BJ (cell line): ENCODE measurements at places on chromosomes 3 and 15. TPM values are rescaled to one million over a fixed set of nuclear protein-coding genes. Genes with fewer than 3 reads are reported as not detected.

GPR62 gene
- not detected in 2 replicates for polyA plus RNA-seq

DNA sequence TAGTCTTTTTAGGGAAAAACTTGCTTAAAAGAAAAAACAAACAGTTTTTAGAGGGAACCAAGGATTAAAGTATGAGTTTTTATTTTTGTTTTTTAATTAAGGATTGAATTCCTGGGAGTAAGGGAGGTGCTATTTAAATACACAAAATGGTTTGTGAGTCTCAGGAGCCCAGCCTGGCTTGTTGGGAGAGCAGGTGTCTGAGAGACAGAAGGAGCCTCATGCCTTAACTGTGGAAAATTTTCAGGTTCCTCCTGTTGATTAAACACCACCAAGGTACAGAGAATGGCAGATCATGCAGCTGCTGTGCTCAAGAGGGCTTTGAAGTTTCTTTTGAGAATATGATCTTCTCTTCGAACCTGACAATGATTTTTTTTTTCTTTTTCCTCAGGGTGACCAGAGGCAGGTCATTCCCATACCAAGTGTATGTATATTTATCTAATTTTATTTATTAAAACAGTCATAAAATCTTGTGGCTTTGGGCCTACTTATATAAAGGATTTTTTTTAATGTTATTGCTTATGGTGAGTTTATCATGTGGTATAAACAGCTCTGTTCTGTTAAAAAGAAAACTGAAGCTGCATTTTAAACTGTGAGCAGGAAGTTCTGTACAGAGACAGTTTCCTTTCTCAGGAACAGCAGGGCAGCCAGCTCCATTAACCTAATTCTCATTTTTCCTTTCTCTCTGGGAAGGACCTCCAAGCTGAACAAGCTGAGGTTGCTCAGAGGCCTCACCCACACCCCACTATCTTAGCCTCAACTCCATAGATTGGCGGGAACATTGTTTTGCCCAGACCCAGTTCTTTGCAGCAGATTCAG lies 33.7 kb upstream of the VILL start:
- no peak for DNase-seq

PLA2G4E gene
- not detected in 2 replicates for polyA plus RNA-seq

DNA sequence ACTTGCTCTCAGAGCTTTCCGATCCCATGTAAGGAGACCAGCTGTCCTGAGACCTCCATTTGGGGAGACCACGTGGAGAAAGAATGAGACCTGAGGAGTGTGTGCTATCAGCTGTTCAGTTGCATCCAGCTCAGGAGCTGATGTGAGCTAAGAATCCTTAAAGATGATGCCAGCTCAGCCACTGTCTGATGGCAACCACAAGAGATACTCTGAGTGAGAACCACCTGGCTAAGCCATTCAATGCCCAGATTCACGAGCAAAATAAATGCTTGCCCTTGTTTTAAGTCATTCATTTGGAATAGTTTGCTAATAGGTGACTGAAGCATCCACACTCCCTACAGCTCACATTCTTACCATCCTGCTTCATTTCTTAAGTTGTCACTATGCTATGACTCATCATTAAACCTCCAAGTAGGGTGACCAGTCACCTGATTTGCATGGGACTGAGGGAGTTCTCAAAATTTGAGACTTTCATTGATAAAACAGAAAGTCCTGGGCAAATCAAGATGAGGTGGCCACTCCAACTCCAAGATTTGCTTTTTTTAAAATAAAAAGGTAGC lies 56.4 kb downstream of the SPTSSB start:
- DNase-seq: no peak

GRCh38 chr3:16801223-16801622 lies 83.5 kb upstream of the PLCL2 start:
- no peak for DNase-seq

DNA sequence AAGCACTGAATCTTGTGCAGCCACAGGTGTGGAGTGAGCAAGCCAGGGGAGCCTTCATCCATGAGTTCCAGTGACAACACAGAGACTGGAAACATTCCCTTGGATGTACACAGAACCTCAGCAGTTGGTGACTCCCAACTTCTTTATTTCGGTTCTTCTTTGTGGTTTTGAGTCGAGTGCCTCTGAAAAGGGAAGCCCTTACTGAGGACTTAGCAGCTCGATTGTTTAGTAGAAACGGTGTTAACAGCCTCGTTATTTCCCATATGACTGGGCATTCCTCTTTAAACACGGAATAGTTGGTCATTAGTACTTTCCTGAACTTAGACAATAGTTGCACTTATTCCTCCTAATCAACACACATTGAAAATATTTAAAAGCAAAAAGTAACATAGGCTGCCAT lies 7.7 kb downstream of the SLCO3A1 start:
- no peak for DNase-seq

CHRM5 gene
- 0.04 and 0.09 TPM in 2 replicates for polyA plus RNA-seq

GRCh38 chr15:57949374-57949943 lies 116.1 kb downstream of the ALDH1A2 start:
- no peak for DNase-seq

GRCh38 chr3:100384733-100385525 lies 16.0 kb downstream of the TOMM70 start:
- DNase-seq: no peak

GRCh38 chr15:49530092-49530491 lies 90.5 kb downstream of the FAM227B start:
- DNase-seq: peak; percentile 20

DNA sequence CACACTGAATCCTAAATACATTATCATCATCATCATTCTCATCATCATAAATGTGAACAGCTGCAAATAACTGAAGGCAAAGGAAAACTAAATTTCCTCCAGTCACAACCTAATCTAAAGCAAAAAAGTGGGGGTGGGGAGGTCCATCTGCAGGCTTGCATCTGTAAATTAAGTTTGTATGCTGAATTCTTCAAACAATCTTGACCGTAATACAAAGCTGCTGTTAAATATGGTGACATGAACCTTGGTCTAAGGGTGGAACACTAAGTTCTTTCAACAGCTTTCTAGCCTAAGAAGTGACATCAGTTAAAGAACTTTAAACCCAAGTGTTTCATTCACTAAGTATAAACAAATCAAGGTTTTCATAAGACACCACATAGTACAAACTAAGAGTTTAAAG lies 4.3 kb downstream of the LRRFIP2 start:
- DNase-seq: no peak

RPUSD2 gene
- 7.5 and 9.3 TPM in 2 replicates for polyA plus RNA-seq

SLC2A2 gene
- not detected in 2 replicates for polyA plus RNA-seq

BNC1 gene
- 1.1 and 1.4 TPM in 2 replicates for polyA plus RNA-seq

DNA sequence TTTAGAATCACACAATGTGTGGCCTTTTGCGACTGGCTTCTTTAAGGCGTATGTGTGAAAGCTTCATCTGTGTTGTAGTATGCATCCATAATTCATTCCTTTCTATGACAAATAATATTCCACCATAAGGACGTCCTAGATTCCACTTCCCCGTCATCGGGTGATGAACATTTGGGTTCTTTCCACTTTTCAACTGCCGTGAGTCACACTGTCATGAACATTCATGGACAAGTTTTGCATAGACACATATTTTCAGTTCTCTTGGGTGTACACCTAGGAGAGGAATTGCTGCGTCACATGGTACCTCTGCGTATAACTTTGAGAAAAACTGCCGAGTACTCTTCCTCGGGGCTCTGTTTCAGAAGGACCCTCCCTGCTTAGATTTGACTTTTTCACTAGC lies 97.3 kb downstream of the TOP2B start:
- DNase-seq: no peak

GRCh38 chr3:31522152-31522551 lies 10.6 kb upstream of the STT3B start:
- DNase-seq: no peak

GRCh38 chr15:82135638-82136037 lies 89.8 kb upstream of the MEX3B start:
- no peak for DNase-seq

DNA sequence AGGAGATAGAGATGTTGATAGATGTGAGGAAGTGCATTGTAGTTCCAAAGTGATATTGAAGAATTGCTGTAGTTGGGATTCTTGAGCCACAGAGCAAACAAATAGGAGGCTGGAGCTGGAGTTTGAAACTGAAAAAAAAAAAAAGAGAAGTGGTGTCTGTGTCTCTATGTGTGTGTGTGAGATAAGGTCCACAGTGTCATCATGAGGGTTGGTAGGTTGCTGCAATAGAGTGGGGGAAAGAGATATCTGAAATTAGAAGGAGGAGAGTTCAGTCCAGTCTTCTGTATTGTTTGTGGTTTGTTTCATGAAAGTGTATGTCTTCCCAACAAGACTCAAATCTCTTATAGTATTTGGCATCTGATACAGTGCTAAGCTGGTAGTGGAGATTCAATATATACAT lies 37.3 kb upstream of the CACNA1D start:
- DNase-seq: no peak
